Activated naive CD4-positive, alpha-beta T cell (primary cell): ENCODE measurements at places on chromosomes 11 and 22.

DNA sequence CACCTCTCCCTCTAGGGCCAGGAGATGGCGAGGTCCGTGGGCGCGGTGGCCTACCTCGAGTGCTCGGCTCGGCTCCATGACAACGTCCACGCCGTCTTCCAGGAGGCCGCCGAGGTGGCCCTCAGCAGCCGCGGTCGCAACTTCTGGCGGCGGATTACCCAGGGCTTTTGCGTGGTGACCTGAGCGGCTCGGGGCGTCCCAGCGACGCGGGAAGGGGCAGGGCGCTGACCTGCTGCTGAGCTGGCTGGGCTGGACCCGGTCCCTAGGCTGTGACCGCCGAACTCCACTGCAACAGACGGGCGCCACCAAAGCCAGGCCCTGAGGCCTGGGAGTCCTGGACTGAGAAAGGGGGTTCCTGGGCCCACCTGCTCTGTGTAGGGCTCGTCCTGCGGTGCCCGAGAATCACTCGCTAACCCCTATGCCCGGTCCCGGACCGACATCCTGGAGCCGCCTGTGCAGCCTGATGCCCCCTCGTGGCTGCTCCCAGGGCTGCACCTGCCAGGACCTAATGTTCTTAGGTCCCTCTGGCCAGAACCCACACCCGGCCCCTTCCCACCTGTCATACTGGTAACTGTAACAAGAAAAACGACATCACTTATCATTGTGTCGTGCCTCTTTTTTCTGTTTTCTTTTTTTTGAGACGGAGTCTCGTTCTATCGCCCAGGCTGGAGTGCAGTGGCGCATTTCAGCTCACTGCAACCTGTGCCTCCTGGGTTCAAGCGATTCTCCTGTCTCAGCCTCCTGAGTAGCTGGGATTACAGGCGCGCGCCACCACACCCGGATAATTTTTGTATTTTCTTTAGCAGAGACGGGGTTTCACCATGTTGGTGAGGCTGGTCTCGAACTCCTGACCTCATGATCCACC is 15.0 kb downstream of the RHOD start:
- DNase-seq: peak; percentile 37

DNA sequence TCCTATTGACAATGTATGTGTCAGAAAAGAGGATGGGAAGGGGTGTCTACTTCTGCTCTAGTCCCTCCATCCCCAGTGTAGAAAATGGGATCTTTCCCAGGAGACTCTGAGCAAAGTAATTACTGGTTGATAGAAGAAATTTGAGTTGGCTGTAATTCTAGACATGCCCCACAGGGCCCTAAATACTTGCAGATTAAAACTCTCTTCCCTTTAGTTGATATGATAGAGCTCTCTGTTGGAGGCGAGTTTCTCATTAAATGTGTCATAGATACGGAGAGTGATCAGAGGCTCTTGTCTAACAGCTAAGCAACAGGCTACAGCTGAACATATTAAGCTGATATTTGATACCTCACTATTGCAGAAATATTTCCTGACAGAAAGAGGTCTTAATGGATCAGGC is 32.9 kb downstream of the OR52E1 start:
- no peak for DNase-seq

- no peak for DNase-seq
Measured at GRCh38 chr22:27713461-27713860, 88.1 kb downstream of the MN1 start.

DNA sequence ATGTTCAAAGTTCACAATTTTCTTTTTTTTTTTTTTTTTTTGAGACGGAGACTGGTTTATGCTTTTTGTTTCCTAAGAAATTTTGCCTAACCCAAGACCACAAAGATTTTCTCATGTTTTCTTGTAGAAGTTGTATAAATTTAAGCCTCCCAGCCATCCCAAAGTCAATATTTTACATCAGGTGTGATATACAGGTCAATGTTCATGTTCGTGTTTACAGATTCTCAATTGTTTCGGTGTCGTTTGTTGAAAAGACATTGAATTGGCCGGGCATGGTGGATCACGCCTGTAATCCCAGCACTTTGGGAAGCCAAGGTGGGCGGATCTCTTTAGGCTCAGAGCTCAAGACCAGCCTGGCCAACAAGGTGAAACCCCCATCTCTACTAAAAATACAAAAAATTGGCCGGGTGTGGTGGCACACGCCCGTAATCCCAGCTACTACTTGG is 15.4 kb downstream of the FRMD8 start:
- DNase-seq: no peak

DNA sequence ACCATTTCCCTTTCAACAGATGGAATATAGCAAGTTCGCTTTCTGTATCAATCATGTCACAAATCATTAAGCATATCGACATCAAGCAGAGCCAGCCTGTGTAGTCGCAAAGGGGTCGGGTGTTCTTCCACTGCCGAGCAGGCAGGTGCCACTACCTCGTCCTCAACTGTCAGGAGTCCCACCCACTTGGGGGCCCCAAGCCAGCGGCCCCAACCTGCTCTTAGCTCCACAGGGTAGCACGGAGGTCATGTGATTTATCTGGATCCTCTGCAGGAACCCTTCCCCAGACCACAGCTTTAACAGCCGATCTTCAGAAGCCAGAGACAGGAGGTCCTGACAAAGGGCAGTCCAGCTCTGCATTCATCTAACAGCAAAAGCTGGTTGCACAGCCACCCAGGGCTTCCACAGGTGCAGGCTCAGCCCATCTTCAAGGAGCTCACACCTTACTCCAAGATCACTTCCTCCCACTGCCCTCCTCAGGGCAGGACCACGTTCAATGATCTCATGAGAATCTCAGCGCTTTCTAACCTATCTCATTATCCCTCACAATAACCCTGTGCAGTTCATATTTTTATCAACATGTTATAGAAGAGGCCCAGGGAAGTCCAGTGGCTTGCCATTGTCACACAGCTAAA is 110.2 kb downstream of the TRIM29 start:
- DNase-seq: no peak

GRCh38 chr11:104402812-104403521 is 239.0 kb upstream of the PDGFD start:
- DNase-seq: no peak

- DNase-seq: no peak
Measured at GRCh38 chr11:126307706-126308105, 3.8 kb downstream of the DCPS start.

DNA sequence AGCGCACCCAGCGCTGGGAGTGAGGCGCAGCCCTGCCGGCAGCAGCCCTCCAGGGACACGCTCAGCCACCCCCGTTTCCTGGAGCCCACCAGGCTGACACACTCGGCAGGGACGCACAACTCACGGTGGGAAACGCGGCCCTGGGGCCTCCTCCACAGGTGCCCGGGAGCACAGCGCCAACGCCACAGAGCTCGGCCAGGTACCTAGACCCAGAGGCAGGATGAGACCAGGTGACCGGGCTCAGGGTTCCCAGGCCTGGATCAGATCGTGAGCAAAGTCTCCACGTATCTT is 18.0 kb downstream of the TUBGCP6 start:
- no peak for DNase-seq

GRCh38 chr11:68099474-68100405 is 21.4 kb downstream of the CHKA start:
- no peak for DNase-seq

DNA sequence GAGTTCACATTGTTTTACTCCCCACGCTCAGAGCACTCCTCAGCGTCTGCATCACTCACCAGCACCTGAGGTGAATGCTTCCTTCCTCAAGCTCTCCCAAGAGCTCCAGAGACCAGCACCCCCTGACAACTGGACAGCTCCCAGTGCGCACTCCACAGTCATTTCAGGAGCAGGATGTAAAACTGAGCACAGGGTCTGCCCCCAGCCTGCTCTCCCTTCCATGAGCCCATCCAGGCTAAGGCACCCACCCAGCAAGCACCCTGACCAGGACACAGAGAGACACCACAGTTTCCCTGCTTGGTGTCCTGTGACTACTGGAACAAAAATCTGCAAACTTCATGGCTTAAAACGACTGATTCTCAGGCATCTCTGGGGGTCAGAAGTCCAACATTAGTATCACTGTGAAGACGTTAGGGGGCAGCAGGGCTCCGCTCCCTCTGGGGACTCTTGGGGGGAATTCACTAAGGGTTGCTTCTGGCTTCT is 3.3 kb downstream of the SCGB1D2 start:
- no peak for DNase-seq

GRCh38 chr11:113540416-113541330 is 65.5 kb upstream of the DRD2 start:
- no peak for DNase-seq

- DNase-seq: no peak
Measured at GRCh38 chr22:20953668-20954500, 13.2 kb upstream of the AIFM3 start.

DNA sequence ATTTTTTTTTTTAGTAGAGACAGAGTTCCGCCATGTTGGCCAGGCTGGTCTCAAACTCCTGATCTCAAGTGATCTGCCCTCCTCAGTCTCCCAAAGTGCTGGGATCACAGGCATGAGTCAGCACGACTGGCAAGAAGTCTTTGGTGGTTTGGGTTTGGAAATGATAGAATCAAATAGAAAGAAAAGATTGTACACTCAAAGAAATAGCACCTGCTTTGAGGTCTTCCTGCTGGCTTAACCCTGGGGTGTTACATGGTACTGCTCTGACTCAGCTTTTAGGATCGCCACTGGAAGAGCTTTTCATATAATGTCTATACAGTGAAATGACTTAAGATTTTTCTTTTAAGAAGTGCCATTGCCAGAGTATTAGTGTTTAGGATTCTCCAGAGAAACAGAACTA is 50.2 kb downstream of the JAM3 start:
- DNase-seq: no peak

DNA sequence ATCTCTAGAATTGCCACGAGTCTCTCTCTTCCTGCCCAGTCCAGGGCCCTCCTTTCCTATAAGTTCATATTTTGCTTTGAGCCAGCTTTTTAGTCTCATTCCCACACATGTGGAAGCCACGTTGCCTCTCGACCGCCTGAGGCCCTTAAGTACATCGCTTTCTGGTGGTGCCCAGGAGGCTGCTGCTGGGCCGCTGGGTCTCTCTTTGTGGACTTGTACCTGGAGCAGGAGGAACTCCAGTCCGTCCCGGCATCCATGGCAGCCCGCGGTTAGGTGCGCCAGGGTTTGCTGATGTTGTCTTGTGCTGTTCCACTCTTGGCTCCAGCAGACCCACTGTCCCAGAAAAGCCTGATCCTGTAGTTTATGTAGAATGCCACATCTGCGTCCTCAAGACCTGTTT is 41.0 kb downstream of the NAT10 start:
- DNase-seq: no peak

- DNase-seq: no peak
Measured at GRCh38 chr22:34534101-34534500, 531.9 kb upstream of the ISX start.

DNA sequence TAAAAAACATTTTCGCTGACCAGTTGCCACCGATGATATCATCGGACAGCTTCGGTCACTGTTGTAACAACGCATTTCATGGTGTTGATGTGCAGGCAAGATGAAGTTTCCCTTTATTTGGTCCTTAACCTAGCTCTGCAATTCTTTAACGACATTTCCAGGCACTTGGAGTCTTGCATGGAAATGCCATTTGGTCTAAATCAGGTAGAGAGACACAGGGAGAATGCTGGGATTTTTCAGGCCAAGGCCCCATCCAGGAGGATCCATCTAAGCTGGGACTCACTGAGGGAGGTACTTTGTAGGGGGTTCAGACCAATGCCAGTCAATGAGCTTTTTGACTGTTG is 121.5 kb upstream of the RCN1 start:
- DNase-seq: no peak

- no peak for DNase-seq
Measured at GRCh38 chr11:78810559-78811009, 235.9 kb upstream of the NARS2 start.

DNA sequence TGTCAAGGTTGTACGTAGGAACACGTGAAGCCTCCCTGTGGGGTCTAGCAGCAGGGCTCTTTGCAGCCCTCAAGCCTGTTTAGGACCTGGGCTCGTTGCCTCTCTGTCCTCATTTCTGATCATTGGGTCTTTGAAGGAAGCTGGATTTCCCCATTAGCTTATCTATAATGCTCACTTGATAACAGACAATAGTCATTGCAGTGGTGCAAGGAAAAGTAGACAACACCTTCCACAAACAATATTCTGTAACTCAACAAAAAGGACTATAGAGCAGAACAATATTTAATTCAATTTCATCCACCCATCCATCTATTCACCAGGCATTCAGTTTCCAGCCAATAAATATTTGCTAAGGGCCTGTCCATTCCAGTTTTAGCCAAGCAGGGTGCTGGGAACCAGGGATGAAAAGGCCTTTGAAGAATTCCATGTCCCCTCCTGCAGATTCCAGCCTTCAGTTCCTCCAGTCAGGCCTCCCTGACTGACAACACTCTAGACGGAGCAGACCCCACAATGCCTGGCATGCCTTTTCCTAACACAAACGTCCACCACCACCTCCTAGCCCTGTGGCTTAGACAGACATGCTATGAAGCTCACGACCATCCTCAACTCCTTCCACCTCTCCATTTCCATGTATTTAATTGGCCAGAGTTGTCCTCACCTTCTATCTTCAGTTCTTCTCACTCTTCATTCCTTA is 12.7 kb upstream of the POLD3 start:
- DNase-seq: no peak

DNA sequence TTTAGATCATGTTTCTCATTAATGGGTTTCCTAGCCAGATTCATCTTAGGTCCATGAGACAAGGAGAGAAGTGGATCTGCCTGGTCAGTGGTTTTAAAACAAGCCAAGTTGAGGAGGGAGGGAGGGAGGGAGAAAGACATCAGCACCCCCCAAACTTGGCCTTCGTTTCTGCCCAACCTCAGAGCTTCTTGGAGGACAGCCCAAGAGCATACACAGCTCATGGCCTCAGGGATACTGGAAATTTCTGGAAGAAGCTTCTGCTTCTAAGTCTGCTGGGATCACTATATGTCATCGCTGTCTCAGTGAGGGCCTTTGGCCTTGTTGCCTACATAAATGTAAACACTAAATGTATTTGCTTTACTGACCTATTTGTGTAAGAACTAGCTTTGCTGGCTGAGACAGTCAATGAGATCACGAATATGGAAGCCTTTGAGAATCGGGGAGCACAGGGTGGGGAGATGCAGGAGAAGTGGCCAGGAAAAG is 375.1 kb downstream of the BUD13 start:
- DNase-seq: no peak

- DNase-seq: no peak
Measured at GRCh38 chr11:95911369-95911759, 12.5 kb downstream of the MTMR2 start.
